ENCODE measurements at places on chromosomes 16 and 17.
A peak's percentile ranks its signal among the peaks of the same experiment; 100 is the strongest.

GRCh38 chr17:80970762-80971703, 20.6 kb upstream of the CHMP6 start:
- no peak overlapping the region for H3K27ac ChIP-seq
- no peak overlapping the region for H3K4me3 ChIP-seq
- H3K36me3 ChIP-seq, result no peaks in the 10 kb centered on the region
- no peak for DNase-seq

DNA sequence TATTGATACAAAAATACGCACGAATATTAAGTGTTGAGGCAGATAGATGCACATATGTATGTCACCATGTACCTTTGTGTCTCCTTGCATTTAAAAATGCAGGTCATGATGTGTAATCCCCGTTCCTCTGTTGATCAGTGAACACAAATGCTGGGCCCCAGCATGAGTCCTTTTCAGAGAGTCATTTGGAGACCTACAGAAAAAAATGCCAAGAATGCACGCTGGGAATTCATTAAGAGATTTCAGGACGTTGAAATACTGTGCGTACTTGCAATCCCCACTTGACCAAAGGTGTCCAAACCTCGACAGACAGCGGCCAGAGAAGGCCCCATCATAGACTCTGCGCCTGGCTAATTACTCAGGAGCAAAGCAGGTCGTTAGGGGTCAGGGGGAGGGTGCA, 496.0 kb downstream of the MAF start:
- H3K4me3 ChIP-seq, result no peak overlapping the region
- peaks cover 17% of the 10 kb centered on the region for H3K27me3 ChIP-seq
- DNase-seq, result no peak
- no peaks in the 10 kb centered on the region for H3K36me3 ChIP-seq
- no peak overlapping the region for H3K27ac ChIP-seq

- peaks cover 54% of the 10 kb centered on the region for H3K27me3 ChIP-seq
Observed at GRCh38 chr17:81120695-81121621, 44.3 kb upstream of the PVALEF start.

DNA sequence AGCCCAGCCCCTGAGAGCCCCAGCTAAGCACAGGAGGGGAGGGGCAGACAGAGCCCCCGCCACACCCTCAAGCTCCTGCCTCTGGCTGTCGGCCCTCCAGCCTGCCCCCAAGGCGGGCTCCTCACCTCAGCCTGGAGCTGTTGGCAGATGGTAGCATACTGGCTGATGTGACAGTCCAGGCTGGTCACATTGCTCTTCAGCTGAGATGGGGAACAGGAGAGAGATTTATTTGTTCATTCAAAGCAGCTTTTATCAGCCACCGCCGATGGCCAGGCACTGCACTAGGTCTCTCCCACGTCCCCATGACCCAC, 14.8 kb downstream of the KIF18B start:
- H3K27me3 ChIP-seq, result no peaks in the 10 kb centered on the region
- H3K36me3 ChIP-seq, result peaks cover 57% of the 10 kb centered on the region
- no peak overlapping the region for H3K27ac ChIP-seq

- peak overlapping the region; percentile 64 for H3K4me3 ChIP-seq
- no peak for DNase-seq
- peaks cover 17% of the 10 kb centered on the region for H3K4me1 ChIP-seq
- H3K27ac ChIP-seq, result no peak overlapping the region
Observed at GRCh38 chr17:82698974-82699442, 510 bp upstream of the RAB40B start.

DNA sequence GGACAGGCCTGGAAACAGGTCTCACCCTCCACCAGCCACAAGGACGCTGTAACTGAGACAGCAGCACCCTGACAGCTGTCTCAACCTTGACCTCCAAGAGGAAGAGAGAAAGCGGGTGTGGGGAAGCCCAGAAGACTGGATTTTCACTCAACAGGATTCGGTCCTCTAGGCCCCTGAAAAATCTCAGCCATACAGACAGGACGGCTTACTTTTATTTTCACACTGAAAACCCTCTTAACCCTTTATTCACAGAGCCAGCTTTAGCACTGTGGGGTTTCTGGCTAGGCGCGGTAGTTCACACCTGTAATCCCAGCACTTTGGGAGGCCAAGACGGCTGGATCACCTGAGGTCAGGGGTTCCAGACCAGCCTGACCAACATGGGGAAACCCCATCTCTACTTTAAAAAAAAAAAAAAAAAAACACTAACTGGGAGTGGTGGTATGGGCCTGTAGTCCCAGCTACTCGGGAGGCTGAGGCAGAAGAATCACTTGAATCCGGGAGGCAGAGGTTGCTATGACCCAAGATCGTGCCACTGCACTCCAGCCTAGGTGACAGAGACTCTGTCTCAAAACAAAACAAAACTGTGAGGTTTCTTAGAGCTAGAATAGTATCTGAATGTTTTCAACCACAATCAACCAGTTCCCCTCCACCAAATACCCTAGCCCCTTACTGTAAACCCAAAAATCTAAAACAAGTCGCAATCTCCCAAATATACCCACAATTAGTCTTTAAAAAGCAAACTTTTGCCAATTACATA, 5.3 kb downstream of the ANKRD11 start:
- peaks cover 72% of the 10 kb centered on the region for H3K4me1 ChIP-seq
- no peak for DNase-seq
- H3K27ac ChIP-seq, result no peak overlapping the region
- H3K27me3 ChIP-seq, result no peaks in the 10 kb centered on the region
- no peak overlapping the region for H3K4me3 ChIP-seq

GRCh38 chr17:37158290-37158689, 209.5 kb downstream of the AATF start:
- no peaks in the 10 kb centered on the region for H3K27me3 ChIP-seq
- H3K4me3 ChIP-seq, result no peak overlapping the region
- H3K27ac ChIP-seq, result peak overlapping the region; percentile 50

GRCh38 chr16:4618645-4619418, 4.1 kb upstream of the UBALD1 start:
- H3K27me3 ChIP-seq, result no peaks in the 10 kb centered on the region
- no peaks in the 10 kb centered on the region for H3K36me3 ChIP-seq
- H3K4me3 ChIP-seq, result no peak overlapping the region
- H3K4me1 ChIP-seq, result peaks cover 25% of the 10 kb centered on the region
- no peak overlapping the region for H3K27ac ChIP-seq
- no peak for DNase-seq

- H3K4me3 ChIP-seq, result no peak overlapping the region
- no peak for DNase-seq
- no peak overlapping the region for H3K27ac ChIP-seq
- peaks cover 1% of the 10 kb centered on the region for H3K36me3 ChIP-seq
- H3K27me3 ChIP-seq, result no peaks in the 10 kb centered on the region
Observed at GRCh38 chr16:82972331-82972919, 345.7 kb downstream of the CDH13 start.

- no peak overlapping the region for H3K4me3 ChIP-seq
- no peaks in the 10 kb centered on the region for H3K4me1 ChIP-seq
- H3K36me3 ChIP-seq, result no peaks in the 10 kb centered on the region
- no peaks in the 10 kb centered on the region for H3K27me3 ChIP-seq
Observed at GRCh38 chr16:8199390-8199789, 390.9 kb downstream of the TMEM114 start.

DNA sequence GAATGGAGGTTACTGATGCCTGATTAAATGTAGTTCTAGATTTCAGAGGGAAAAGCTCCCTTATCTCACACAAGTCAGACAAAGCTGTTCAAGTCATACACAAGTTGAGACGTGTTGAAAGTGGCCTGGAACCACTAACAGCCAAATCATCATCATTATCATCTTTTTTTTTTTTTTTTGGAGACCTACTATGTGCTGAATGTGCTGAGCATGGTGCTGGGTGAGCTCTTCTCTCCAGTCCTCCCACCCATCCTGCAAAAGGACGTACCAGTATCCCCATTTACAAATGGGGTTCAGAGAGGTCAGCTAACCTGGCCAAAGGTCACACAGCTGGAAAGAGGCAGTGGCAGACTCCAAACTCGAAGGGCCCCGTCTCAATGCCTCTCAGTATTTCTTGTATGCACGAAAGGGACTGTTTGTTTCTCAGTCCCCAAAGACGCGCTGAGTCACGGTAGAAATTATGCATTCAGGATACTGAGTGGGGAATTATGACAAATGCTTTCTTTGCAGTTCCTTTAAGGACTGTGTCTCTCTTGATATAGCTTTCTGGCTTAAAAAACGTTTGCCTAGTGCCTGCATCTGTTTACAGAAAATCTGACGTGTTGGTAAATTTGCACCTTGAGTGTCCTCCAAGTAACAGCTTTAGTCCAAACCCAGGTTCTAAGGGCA, 235.5 kb downstream of the XYLT1 start:
- H3K27me3 ChIP-seq, result no peaks in the 10 kb centered on the region
- DNase-seq, result no peak
- H3K4me3 ChIP-seq, result no peak overlapping the region
- H3K4me1 ChIP-seq, result peaks cover 15% of the 10 kb centered on the region
- H3K36me3 ChIP-seq, result no peaks in the 10 kb centered on the region

GRCh38 chr17:71200597-71200996, 920.2 kb upstream of the SOX9 start:
- H3K27me3 ChIP-seq, result no peaks in the 10 kb centered on the region
- no peak overlapping the region for H3K4me3 ChIP-seq
- peaks cover 5% of the 10 kb centered on the region for H3K4me1 ChIP-seq
- no peak overlapping the region for H3K27ac ChIP-seq

- H3K27me3 ChIP-seq, result peaks cover 89% of the 10 kb centered on the region
- DNase-seq, result no peak
- no peaks in the 10 kb centered on the region for H3K36me3 ChIP-seq
- peaks cover 5% of the 10 kb centered on the region for H3K4me1 ChIP-seq
Observed at GRCh38 chr17:79811011-79811867, 14.4 kb upstream of the CBX8 start.

DNA sequence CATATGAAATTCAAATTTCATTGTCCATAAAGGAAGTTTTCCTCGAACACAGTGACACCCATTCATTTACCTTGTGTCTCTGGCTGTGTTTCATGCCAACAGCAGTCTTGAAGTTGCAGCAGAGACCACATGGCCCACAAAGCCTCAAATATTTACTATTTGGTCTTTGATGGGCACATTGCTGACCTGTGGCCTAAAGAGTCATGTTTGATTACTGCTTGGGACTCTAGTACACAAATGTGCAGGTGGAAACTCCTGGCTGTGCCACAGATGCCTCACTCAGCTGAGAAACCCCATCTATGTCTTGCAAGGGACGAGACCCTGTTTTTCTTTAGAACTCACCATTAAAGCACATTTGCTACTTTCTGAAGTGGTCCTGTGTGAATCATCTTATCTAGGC, 76.7 kb downstream of the SLC6A2 start:
- H3K36me3 ChIP-seq, result no peaks in the 10 kb centered on the region
- H3K27ac ChIP-seq, result no peak overlapping the region
- no peaks in the 10 kb centered on the region for H3K27me3 ChIP-seq
- H3K4me1 ChIP-seq, result peaks cover 16% of the 10 kb centered on the region
- no peak overlapping the region for H3K4me3 ChIP-seq

- DNase-seq, result no peak
- H3K36me3 ChIP-seq, result no peaks in the 10 kb centered on the region
- H3K4me1 ChIP-seq, result no peaks in the 10 kb centered on the region
- no peak overlapping the region for H3K4me3 ChIP-seq
- no peak overlapping the region for H3K27ac ChIP-seq
Observed at GRCh38 chr16:6482696-6483468, 849.8 kb upstream of the RBFOX1 start.

DNA sequence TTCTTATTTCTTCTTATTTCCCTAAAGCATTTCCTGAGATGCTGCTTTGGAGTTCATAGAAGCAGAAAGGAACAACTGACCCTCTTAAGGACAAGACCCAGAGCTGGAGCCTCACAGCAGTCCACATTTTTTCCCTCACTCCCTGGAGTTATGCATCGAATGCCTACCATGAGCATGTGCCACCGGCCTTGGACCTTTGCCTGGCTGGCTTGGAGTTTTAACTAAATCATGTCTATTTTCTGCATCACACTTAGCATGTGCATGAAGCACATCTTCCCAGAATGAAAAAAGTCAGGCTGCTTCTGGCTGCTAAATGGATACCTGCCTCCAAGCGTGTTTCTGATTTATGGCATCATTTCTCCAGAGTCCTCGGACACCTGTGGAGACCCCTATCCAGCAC, 104.5 kb downstream of the SPACA3 start:
- no peak for DNase-seq
- no peak overlapping the region for H3K4me3 ChIP-seq
- H3K27ac ChIP-seq, result no peak overlapping the region
- no peaks in the 10 kb centered on the region for H3K36me3 ChIP-seq

DNA sequence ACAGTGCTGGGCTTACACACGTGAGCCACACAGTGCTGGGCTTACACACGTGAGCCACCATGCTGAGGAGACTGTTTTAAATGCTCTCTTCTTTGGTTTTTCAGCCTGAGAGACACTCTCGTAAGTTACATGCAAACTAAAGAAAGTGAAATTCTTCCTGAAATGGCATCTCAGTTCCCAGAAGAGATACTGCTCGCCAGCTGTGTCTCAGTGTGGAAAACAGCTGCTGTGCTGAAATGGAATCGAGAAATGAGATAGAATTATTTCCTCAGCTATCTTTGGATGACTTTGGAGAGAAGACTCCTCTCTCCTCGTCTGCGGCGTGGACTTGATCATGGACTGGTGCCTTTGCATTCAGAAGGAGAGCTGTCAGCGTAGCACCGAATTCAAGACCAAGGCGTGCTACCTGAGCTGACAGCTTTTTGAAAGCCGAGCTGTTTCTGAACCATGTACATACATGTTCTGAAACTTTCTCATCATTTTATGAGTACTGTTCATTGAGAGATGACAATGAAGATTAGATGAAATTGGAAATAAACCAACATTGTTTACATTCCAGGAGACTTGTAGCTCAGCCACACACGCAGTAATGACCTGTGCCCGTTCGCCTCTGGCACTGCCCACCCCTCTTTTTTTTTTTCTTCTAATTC, 21.6 kb upstream of the ENDOV start:
- no peaks in the 10 kb centered on the region for H3K27me3 ChIP-seq
- H3K4me3 ChIP-seq, result no peak overlapping the region
- peaks cover 32% of the 10 kb centered on the region for H3K36me3 ChIP-seq
- DNase-seq, result no peak
- no peaks in the 10 kb centered on the region for H3K4me1 ChIP-seq

DNA sequence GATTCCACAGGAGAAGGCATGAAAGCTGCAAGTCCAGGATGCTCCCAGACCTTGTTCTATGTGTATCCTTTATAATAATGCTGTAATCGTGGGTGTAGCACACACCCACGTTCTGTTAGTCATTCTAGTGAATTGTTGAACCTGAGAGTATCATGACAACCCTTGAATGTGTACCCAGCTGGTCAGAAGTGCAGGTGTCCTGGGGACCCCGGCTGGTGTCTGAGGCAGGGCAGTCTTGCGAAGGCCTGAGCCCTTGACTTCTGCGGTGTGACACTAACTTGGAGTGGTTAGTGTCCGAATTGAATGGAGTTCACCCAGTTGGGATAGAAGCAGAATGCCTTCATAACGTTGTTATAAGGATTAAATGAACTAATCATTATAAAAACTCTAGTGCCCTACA, 218.0 kb upstream of the TNRC6C start:
- no peaks in the 10 kb centered on the region for H3K4me1 ChIP-seq
- DNase-seq, result no peak
- H3K27ac ChIP-seq, result no peak overlapping the region

DNA sequence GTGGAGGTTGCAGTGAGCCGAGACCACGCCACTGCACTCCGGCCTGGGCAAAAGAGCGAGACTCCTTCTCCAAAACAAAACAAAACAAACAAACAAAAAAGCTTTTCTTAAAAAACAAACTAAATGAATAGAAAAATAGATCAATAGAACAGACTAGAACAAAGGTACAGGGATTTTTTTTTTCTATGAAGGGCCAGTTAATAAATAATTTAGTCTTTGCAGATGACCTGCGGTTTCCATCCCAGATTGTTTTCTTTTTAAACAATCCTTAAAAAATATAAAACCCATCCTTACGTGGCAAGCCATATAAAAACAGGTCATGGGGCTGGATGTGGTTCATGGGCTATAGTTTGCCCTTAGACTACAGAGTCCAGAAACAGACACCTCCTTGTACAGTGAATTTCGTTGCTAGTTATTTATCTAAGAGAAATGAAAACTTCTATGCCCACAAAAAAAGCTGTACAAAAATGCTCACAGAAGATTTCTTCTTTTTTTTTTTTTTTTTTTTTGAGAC, 45.4 kb downstream of the CREBBP start:
- no peak overlapping the region for H3K27ac ChIP-seq
- H3K36me3 ChIP-seq, result peaks cover 2% of the 10 kb centered on the region
- H3K4me3 ChIP-seq, result no peak overlapping the region
